NCI-H446 (cell line): ENCODE measurements at places on chromosomes 1 and 21.
A peak's percentile ranks its signal among the peaks of the same experiment; 100 is the strongest.

GRCh38 chr1:75392278-75392677, 218.6 kb downstream of the SLC44A5 start:
- no peak for DNase-seq

GRCh38 chr1:234936612-234937389, 191.8 kb downstream of the TOMM20 start:
- no peak for DNase-seq

- no peak for DNase-seq
Measured at GRCh38 chr1:165772739-165773138, 4.1 kb upstream of the TMCO1 start.

DNA sequence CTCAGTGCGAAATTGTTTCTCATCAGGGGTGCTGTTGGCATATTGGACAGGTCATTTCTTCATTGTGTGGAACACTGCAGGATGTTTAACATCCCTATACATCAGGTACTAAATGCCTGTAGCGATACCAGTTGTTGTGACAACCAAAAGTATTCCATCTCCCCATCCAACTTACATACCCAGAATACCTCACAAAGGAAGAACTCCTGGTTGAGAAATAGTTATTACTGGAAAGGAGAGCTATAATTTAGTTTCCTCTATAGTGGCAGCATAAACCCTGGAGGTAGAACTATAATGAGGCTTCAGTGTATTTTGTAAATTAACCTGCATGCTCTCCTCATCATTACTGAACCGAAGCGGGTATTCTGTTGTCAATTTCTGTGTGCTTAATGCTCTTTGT, 45.1 kb downstream of the IVNS1ABP start:
- no peak for DNase-seq

DNA sequence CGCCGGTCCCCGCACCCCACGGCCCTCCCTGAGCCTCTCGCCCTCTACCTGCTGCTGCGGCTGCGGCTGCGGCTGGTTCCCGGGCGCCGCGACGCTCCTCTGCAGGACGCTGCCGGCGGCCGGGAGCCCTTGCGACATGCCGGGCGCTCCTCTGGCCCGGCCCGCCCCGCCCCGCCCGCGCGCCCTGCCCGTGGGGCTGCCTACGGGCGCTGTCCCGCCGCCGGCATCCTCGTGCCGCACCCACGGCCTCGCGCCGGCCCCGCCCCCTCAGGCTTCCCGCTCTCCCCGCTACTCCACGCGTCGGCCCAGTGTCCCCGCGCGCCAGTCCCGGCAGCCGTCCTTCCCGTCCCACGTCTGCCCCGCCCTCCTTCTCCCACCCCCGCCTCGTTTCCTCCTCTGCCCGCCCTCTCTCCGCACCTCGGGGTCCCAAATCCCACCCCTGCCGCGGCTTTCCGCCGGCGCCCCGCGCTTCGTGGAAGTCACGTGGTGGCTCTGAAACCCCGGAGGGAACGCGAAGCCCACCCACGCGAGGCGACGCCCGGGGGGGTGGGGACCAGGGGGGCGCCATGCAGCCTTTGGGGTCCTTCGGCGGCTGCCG, at the start of gene BATF3:
TSS of gene BATF3 (minus strand) at position 216 of the 598 bp plus-strand sequence. CDS start at position 138, 78 bp downstream.
- no peak for DNase-seq

GRCh38 chr1:9086045-9086444, 16.6 kb upstream of the SLC2A5 start:
- no peak for DNase-seq

GRCh38 chr1:47623557-47623940, 185.7 kb downstream of the FOXD2 start:
- DNase-seq, result no peak

- DNase-seq, result peak; percentile 75
Measured at GRCh38 chr1:16009030-16009460, 5.0 kb downstream of the SRARP start.

GRCh38 chr1:244280201-244280600, 171.5 kb downstream of the ADSS2 start:
- no peak for DNase-seq

- DNase-seq, result no peak
Measured at GRCh38 chr1:5951846-5952410, 40.3 kb downstream of the NPHP4 start.

- no peak for DNase-seq
Measured at GRCh38 chr1:184019506-184019905, 18.0 kb downstream of the COLGALT2 start.

DNA sequence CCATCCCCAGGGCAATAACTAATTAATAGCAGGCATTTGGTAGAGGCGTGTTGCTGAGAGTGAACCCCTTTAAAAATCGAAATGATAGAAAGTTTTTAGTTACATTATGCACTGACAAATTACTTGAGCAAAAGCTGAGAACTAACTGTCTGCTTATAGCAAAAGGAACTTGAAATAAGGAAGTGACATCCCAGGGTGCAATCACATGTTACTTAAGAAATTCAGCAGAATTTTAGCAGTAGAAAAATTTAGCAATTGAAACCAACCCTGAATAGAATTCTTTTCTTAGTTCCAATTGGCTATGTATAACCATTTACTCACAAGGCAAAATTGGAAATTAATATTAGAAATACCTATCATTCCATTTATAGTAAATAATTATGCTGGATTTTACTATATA, 139.5 kb upstream of the SAMSN1 start:
- DNase-seq, result no peak

DNA sequence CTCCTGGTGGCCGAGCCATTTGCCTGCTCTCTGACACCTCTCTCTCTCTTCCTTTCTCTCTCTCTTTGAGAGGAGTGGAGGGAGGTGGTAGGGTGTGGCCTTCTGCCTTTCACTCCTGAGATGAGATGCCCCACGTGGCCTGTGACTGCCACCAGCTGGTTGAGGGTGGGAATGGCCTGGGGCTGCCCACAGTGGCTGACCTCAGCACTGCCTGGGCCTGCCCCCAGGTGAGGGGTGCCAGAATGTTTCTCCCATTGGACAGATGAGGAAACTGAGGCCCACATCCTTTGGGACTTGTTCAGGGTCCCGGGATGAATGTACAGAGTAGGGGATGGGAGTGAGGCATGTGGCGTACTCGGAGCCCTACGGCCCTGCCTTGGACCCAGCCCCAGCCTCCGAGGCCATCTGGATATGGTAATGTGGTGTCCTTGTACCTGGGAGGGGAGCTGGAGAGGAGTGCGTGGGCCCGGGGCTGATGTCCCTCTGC, 12.7 kb upstream of the C1orf167 start:
- no peak for DNase-seq

DNA sequence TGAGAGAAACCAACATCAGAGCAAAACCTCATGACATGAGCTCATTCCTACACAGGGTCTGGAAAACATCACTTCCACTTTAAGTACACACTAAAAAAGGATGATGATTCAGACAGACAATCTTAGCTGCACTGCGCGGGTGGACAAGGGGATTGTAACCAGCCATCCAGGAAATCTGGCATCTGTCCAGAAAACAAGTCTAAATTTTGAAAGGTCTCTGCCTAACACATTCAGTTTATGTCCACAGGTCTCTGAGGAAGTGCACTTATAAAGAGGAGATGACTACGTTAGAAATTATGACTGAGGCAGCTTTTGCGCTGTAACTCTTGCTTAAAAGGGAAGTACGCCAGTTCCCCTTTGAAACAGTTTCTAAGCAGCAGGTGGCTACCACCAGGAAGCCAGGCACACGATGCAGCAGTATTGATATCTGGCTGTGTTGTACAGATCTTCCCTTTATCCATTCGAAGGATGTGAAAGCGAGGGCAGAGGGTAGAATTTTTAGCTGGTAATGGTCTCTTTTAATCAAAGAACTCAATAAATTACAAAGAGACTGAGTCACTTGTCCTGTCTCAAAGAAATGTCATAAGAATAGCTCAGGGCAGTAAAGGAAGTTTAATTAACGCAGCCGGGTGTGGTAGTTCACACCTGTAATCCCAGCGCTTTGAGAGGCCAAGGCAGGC, 128.0 kb downstream of the SETD4 start:
- DNase-seq, result no peak

DNA sequence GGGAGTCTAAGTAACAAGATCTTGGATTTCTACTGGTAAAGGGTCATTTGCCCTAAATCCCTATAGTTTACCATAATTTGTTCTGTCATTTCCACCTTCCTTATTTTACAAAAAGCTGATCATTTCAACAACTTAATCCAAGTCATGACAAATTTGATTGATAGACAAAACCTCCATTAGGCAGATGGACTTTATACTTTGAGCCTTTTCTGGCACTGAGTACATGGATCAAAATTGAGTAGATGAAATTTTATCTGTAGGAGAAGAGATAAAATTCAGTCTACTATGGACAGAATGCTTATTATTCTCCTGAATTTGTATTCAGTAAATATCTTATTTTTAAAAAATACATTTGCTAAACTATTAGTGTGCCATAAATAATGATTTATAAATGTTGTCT, 62.6 kb upstream of the NRIP1 start:
- DNase-seq, result no peak

DNA sequence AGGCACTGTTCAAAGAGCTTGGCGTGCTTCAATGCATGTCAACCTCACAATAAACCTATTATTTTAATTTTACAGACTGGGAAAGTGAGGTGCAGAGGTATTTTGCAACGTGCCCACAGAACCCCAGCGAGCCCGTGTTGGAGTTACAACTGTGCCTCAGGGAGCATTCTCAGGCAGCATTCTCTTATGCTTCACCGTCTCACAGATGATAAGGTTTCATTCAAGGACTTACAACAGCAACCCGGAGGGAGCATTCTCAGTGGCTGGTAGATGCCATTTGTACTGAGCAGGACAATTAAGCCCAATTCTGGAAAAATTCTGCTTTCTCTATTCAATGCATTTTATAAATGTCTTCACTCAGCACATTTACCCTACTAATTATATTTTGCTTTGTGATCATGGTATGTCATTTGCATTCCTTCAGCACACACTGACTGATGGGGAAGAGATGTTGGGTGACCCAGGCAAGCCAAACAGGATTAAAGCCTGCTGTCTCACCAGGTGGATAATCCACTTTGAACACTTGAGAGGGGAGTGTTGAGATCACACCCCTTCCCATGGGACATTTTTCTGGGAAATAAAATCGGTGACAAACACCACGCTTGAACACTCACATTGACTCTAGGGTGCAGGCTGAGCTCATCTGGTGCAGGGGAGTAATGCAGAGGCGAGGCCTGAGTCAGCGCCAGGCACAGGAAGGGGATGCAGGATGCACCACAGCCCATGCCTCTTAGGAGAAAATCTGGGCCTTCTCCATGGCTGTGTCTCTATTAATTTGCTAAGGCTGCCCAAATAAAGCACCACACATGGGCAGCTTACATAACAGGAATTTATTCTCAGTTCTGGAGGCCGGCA, 113.9 kb downstream of the CLIC6 start:
- DNase-seq, result no peak

DNA sequence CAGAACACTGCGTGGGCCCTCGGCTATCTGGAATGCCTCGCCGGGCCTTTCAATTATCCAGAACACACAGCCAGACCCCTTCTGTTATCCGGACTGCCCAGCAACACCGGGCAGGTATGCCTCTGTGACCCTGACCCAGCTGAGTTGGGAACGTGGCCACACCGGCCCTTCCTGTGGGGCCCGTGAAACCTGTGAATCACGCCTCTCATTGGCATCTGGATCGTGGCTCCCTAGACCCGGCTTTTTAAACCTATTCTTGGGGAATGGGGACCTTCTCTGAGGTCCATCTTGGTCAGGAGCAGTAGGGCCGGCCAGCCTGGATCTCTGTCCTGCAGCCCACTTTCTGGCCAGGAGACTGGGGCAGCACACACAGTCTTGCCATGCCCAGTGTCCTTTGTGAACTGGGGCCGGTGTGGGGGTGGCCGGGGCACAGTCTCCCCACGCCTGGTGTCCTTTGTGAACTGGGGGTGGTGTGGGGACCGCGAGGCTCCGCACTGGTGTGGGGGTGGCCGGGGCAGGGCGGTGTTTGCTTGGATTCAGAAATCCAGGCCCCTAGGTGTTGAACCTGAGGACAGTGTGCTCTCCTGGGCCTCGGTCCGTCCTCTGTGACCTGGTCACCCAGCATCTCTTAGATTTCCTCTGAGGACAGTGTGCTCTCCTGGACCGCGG, 11.1 kb downstream of the COL18A1 start:
- no peak for DNase-seq

- DNase-seq, result no peak
Measured at GRCh38 chr1:6969106-6969505, 183.9 kb downstream of the CAMTA1 start.

DNA sequence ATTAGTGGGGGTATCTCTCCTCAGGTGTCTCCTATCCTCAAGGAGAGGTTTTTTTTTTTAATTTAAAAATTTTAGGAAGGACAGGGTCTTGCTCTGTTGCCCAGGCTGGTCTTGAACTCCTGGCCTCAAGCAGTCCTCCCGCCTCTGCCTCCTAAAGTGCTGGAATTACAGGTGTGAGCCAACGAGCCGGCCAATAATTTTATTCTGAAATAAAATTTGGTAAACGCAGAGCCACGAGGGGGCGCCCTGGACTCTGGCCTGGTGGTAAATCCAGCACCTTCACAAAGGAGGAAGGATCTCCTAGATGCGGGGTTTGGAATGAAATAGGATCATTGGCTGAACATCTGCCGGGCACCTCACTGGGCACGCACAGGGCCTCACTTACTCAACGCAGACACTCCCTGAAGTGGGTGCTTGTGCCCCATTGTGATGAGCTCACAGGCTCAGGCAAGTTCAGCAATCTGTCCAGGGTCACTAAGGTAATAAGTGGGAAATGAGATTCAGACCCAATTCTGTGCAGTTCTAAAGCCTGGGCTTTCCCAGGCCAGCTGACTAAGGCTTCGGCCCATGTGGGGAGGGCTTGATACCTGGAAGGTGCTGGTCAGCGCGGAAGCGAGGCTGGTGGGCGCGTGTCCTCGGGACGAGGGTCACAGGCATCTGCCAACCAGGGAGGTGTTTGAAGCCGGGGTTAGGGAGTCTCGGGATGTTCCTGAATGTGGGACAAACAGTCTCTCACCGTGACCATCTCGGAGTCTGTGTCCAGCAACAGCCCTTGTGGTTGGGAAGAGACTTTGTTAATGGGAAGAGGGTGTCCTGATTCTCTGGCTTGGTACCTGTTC, 32.7 kb upstream of the ETV3 start:
- DNase-seq, result peak; percentile 55

DNA sequence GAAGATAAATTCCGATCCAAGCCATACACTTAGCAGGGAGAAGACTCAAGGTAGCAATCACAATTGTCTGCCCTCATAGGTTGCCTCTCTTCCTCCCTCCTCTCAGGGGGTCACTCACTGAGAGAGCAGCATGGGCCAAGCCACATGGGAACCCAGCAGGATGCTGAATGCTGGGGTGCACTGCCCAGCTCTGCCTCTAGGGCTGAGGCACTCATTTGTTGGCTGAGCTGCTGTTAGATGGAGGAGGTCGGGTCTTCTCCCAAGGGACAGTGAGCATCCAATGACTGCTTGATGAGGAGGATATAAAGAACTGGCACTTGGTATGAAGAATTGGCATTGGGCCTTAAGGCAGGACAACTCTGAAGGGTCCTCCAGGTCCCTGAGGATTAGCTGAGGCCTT, 418.8 kb downstream of the SIPA1L2 start:
- DNase-seq, result peak; percentile 45

GRCh38 chr1:92820024-92820423, 11.8 kb upstream of the RPL5 start:
- DNase-seq, result no peak

DNA sequence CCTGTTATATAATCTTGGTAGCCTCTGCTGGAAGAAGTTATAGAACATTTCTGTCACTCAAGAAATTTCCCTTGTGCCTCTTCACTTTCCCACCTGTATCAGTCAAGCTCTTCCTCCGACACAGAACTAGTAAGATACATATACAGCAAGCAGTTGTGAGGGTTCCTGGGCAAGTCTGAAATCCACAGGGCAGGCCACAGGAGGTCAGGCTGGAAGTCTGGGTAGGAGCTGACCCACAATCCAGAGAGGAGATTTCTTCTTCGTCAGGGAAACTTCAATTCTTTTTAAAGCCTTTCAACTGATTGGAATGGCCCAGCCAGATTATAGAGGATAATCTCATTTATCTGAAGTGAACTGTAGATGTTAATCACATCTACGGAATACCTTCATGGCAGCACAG, 96.4 kb upstream of the FMN2 start:
- DNase-seq, result no peak
